ENCODE measurements at places on chromosomes 3 and 15.

DNA sequence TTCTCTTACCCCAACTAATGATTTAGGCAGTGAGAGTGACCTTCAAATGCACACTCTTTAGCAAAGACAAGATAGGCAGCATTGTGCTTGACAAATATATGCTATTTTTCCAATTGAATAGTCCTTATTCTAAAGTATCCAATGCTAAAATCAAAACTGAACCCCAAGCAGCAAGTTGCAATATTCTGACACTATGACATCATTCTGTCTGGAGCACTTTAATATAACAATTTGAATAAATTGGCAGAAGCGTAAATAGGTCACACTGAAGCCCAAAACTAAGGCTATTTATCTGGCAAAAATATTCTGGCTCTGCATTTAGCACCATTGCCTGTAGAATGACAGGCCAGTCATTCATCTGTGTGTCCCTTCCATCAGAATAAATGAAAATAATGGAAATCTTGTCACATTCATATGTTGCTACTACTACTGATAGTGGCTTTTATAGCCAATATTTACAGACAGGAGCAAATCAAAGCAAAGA lies 2.9 kb downstream of the CBLB start:
- DNase-seq: no peak

GRCh38 chr3:50445919-50446318 lies 57.5 kb downstream of the CACNA2D2 start:
- no peak for DNase-seq

GRCh38 chr3:196624067-196624790 lies 15.3 kb upstream of the NRROS start:
- DNase-seq: peak; percentile 51

GRCh38 chr3:37907906-37908305 lies 46.2 kb downstream of the CTDSPL start:
- peak; percentile 56 for DNase-seq

- no peak for DNase-seq
Measured at GRCh38 chr3:52084216-52084945, 28.0 kb upstream of the DUSP7 start.

DNA sequence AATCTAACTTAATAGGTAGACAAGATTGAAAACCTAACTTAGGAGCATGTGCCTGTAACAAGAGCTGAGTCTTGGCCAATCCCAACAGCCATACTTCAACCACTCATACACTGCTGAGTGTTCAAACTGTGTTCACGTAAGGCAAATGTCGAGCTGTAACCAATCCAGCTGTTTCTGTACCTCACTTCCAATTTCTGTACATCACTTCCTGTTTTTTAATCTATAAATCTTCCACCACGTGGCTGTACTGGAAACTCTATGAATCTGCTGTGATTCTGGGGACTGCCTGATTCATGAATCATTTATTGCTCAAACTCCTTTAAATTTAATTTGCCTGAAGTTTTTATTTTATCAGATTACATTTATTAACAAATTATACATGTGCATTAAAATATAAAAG lies 44.6 kb upstream of the NEDD4 start:
- DNase-seq: no peak

DNA sequence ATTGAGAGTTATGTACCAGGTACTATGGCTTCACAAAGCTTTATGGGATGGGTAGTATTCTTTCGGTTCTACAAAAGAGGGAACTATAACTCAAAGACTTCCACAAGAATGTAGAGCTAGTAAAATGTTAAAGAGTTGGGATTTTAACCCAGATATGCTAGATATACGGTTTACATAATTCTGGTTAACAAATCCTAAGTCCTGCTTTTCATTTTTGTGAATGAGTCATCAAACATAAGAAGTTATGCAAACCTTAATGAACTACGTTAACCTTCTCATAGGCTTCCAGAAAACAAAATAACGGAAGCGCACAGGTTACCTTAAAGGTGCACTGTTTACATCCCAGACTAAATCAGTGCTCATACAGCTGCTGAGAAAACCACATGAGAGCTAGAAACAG lies 1049.3 kb downstream of the MCTP2 start:
- no peak for DNase-seq

GRCh38 chr3:143184099-143184498 lies 64.5 kb downstream of the CHST2 start:
- no peak for DNase-seq

GRCh38 chr3:38574411-38575278 lies 74.8 kb downstream of the SCN5A start:
- no peak for DNase-seq

- DNase-seq: no peak
Measured at GRCh38 chr15:82963471-82964341, 11.2 kb upstream of the HOMER2 start.

GRCh38 chr3:113531826-113532697 lies at the start of gene SIDT1:
SIDT1 (plus strand) TSS chr3:113532555; CDS start chr3:113533022, 467 bp downstream.
- peak; percentile 84 for DNase-seq

DNA sequence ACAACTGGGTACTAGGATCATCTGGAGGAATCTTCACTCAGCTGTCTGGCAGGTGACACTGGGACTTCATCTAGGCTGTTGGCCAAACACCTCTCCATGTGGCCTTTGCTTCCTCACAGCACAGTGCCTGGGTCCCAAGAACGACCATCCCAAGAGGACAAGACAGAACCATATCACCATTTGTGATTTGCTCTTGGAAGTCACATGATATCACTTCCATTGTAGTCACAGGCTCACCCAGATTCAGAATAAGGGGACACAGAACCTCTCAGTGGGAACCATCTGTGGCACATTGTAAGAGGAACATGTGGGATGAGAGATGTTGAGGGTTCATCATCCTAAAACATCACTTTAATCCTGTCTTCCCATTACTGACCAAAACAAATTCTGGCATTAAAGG lies 1.9 kb upstream of the PSMA4 start:
- DNase-seq: no peak

DNA sequence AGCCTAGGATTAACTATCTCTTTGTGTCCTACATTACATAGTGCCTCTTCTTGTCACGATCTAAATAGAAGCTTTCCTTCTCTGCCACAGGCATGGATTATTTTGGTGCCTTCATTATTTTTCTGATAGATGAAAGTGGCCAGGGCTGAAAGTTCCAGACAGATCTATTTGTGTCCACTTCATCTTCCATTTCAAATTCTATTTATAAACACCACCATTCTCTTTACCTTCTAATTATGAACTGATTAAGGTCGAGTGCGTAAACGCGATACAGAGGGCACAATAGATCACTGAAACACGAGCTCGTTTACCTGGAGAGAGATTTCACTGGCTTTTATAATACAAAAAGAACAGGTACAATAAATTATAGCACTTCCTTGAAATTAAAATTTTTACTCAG lies 105.0 kb downstream of the EDEM1 start:
- DNase-seq: no peak

GRCh38 chr3:196988241-196989029 lies 19.8 kb upstream of the PIGZ start:
- DNase-seq: no peak

GRCh38 chr3:122101646-122102045 lies 46.5 kb downstream of the CD86 start:
- peak; percentile 40 for DNase-seq

- peak; percentile 5 for DNase-seq
Measured at GRCh38 chr3:278300-279064, 81.9 kb downstream of the CHL1 start.

DNA sequence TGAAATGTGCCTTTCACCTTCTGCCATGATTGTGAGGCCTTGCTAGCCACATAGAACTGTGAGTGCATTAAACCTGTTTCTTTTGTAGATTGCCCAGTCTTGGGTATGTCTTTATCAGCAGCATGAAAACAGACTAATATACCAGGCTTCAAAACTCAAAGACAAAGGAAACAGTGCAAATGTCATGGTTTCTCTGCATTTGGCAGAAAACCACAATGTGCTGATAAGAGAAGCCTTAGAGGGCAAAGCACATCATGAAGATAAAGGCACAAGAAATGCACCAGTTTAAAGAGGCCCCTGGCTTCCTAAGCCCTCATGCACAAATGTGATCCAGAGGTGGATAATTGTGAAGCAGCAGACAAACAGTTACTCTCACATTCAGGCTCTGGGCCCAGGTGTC lies 259.2 kb downstream of the CPNE4 start:
- DNase-seq: no peak

DNA sequence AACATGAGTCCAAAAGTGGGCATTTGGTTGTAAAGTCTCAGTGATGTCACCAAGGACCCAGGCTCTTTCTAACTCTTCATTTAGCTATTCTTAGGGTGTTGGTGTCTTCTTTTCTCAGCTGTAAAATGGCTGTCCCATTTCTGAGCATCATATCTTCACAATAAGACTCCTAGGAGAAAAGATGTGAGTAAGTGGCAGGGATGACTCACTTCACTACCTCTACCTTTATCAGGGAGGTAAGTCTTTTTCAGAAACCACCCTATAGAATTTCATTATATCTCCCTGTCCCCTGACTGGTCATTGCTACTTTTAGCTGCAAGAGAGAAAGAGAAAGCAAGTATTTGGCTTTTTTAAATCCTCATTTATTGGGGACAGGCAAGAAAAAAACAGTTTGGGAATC lies 300.2 kb upstream of the RBMS3 start:
- DNase-seq: no peak

- no peak for DNase-seq
Measured at GRCh38 chr15:96088650-96089049, 241.8 kb upstream of the NR2F2 start.

GRCh38 chr3:43640681-43641080 lies 18.9 kb upstream of the ANO10 start:
- no peak for DNase-seq

GRCh38 chr15:78261062-78261461 lies 3.3 kb upstream of the DNAJA4 start:
- no peak for DNase-seq

DNA sequence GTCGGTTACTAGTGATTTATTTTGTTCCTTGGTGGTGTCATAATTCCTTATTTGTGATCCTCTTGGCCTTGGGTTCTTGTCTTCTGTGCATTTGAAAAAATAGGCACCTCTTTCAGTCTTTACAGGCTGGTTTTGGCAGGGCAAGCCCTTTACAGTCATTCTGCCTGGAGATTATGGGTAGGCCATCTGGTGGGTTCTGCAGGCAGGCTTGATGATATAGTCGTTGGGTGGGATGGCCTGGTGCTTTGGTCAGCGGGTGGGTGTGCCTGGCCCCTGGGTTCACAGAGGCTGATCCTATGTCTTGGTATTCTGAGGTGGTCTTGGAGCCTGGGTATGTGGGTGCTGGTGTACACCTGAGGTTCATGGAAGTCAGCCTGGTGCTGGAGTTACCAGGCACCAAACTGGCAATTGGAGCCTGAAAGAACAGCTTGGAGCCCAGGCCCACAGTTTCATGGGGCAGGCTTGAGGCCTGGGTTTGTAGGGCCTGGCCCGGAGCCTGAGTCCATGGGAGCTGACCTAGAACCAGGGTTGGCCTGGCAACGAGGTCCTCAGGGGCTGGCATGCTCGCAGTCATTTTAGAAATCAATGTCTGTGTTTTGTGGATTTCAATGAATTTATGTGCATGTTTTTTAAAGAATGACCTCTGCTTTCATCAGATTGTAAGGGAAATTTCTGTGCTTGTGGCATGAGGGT lies 63.3 kb downstream of the DOCK3 start:
- DNase-seq: no peak

DNA sequence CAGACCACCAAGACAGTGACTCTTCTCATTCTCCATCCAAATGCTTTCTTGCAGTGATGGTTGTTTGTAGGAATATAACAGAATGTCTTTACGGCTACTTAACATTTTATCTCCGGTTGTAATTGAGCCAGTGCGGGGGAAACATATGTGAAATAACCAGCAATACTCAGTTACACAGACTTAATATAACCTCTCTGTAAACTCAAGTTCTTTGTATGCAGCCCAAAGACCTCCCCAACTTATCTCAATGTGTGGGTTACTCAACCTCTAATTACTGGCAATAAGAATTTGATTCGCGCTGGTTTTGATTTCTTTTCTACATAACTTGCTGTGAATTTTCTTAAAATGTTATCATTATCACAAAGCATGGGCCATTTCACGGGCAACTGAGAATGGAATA lies 250.6 kb downstream of the TAFA4 start:
- DNase-seq: no peak

DNA sequence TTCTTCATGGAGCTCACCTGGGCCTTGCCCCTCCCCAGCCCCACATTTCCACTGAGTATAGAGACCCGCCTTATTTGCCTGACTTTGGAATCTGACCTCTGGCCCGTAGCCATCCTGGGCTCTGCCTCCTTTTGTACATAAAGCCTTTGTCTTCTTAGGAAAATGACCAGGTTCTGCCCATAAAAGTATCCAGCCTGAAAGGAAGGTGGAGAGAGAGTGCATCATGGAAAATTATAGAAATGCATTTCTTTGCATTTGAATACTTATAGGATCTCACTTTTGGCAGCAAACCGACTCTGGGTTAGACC lies 3.6 kb upstream of the SH2D7 start:
- no peak for DNase-seq

GRCh38 chr3:122754929-122755328 lies 38.7 kb downstream of the HSPBAP1 start:
- peak; percentile 76 for DNase-seq

DNA sequence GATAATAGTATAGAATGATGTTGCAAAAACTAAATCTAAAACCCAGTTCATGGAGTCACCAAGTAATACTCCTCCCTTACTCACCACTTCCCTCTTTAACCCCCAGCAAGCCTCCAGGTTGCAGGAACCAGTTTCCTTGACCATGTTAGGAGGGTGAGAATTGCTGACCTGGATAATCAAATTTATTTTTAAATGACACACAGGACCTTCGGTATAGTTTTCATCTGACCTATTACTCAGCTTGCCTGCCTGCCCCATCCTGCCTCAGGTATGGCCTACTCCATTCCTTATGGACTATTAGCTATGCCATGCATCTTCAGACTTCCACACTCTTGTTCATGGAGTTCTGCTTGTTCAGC lies 883 bp downstream of the RTP4 start:
- DNase-seq: peak; percentile 41

DNA sequence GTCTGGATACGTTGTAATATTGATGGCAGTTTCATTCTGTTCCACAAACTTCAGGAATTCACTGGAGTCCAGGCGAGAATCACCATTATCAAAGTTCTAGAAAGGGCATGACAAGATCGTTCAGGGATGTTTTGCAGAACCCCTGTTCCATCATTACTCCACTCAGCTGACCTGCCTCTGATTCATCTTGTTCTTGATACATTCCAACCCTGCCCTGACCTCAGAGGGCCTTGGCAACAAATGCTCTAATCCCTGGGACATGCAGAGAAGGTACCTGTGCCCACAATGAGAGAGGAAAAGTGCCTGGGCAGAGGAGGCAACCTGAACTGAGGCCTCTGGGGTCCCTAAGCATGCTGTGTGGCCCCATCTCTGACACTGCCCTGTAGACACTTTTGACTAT lies 45.9 kb downstream of the FSTL1 start:
- DNase-seq: no peak

- no peak for DNase-seq
Measured at GRCh38 chr3:7190095-7190494, 329.2 kb downstream of the GRM7 start.

DNA sequence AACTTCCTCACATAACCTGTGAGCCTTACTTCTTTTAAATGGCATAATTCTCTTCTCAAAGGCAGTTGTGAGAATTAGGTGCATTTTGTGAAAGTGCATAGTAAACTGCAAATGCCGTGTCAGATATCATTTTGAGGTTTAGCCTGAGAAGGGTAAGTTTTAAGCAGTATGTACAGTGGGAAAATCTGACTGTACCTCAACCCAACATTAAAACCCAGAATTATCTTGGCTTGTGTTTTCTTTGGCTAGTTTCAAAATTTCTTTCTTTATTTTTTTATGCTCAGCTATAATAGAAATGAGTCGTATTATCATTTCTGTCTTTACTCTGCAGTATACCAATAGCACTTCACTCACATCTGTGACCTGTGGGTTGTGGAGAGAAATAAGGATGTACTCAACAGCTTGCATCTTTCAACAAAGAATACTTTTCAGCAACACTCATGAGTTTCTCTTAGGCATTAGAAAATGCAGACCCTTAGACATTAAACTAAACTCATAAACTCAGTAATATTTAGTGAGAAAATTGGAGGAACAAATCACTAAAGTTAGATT lies 65.7 kb downstream of the RASA2 start:
- no peak for DNase-seq
